IPS DF 6.9 (cell line): ENCODE measurements at places on chromosomes 16 and 17.

- DNase-seq, result no peak
Measured at GRCh38 chr17:72518159-72518732, 397.4 kb downstream of the SOX9 start.

DNA sequence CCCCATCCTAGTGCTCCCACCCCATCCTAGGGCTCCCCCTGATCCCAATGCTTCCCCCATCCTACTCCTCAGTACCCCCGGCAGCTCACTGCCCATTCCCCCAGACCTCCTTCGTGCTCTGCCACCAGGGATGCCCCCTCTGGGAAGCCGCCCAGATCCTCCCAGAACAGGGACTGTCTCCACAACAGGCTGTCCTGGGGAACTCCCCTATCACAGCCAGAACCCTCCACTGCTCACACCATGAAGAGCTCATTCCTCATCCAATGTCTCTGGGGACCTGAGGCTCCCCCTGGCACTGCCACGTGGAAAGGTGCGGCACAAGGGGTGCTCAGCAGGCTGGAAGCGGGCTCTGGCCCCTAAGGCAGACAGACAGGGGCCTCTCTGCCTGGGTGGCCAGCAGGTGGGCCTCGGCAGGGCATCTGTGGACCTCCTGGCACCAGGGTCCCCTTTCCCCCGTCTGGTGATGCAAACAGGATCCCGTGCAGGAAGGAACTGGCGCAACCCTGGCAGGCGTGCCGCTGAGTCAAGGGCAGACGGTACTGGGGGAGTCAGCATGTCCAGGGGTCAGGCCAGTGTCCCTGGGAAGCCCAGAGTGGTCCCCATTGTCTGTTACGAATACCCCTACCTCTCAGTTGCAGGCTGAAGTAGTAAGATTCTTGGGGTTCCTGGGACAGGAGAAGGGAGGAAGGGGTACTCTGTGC is 14.8 kb upstream of the PVALEF start:
- DNase-seq, result no peak

- no peak for DNase-seq
Measured at GRCh38 chr17:83106913-83107655, 27.7 kb downstream of the METRNL start.

- DNase-seq, result no peak
Measured at GRCh38 chr17:72772331-72772821, 320.1 kb downstream of the SLC39A11 start.

- DNase-seq, result no peak
Measured at GRCh38 chr16:80744856-80745255, 59.5 kb downstream of the CDYL2 start.

DNA sequence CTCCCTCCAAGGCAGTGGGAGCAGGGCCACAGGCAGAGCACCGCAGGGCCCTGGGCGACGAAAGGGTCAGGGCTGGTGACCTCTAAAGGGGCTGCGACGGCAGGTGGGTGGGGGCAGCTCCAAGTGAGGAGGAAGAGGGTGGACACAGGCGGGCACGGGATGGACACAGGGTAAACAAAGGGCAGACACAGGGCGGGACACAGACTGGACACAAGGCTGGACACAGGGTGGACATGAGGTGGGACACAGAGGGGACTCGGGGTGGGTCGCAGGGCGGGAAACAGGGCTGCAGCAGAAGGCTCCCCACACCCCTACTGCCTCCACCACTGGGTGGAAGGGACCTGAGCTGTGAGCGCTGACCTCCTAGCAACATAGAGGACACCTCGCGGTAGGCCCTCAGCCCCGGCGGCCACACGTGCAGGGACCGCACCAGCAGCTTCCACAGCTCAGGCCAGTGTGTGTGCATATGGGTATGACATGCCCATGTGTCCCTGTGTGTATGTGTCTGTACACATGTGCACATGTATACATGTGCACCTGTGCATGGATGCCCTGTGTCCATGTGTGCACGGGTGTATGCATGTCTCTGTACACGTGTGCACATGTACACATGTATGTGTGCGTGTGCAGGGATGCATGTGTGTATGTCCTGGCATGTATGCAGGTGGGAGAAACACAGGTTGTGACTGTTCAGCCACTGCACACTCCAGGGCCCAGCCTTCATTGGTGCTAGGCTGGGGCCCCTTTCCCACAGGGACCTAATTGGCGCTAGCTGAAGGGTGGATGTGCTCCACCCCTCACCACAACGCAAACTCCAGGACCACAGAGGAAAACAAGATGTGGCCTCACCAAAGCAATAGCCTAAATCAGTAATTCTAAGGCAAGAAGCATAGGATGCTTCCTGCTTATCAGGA is 7.6 kb downstream of the LMF1 start:
- DNase-seq, result no peak

DNA sequence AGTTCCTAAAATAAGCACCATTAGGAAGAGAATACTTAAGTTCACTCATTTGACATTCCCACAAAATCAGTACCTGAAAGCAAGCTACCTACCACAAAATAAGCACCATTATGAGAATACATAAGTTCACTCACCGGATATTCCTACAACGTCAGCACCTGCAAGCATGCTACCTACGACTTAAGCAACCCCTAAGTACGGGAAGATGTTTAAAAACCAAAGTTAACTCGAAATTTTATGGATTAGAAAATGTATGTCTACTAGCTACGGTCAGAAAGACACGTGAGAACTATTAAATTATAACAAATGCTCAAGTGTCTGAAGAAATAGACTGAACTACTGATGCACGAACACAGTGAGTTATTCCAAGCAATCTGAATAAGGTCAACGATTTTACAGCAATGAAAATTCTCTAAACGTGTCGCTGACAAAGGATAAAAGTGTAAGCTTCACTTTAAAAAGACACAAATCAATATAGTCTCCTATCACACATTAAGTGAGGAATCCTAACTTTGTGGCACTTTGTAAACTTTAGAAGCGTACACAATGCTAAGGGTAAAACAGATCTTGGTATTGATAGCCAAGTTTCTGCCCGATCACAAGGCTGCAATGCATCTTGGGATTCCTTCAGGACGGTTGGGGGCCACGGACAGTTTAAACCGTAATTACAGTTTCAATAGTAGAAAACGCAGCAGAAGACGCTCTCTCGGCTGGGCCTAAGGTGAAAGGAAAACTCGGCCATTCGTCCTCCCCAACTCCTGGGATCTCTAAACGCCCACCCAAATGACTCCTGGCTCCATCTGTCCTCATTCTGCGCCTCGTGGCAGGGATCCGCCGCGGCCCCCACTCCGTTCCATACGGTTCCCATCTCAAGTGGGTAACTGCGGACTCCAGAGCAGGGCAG is 1.3 kb downstream of the GSPT1 start:
- no peak for DNase-seq

DNA sequence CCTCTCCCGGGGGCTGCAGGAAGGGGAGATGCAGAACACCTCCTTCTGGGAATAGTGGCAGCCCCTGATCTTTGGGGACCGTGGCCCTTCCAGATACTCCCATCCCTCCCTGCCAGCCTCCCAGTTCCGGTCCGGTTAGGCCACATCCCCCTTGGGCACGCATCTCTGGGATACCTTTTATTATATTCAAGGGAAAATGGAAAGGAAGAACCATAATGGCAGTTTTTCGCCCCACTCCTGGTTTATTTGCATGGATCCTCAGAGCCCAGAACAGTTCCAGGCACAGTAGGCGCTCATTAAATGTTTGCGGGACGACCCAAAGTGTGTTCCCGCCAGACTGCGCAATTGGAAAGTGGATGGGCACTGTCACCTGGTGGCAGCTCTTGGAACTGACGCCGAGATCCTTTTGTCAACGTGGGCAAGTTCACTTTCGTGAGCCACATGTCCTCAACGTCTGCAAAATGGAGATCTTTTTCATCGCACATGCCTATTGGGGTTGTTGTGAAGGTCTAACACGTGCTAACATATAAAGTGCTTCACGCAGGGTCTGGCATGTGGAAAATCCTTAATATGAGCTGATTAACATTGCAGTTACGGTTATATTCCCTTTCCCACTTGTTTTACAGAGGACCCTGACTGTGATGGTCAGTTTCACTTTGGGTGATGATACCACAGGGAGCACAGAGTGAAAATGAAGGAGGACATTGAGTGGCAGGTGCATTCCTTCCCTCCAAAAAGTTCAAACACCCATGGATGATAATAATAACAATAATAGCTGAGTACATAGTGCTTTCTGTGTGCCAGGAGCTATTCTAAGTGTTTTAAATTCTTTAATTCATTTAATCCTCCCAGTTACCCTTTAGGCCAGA is 1.7 kb upstream of the GPRC5B start:
- peak; percentile 84 for DNase-seq

GRCh38 chr16:68274441-68274840 is 10.1 kb downstream of the SLC7A6 start:
- DNase-seq, result no peak

GRCh38 chr17:36198831-36199465 is 2.4 kb upstream of the CCL3L1 start:
- DNase-seq, result no peak

DNA sequence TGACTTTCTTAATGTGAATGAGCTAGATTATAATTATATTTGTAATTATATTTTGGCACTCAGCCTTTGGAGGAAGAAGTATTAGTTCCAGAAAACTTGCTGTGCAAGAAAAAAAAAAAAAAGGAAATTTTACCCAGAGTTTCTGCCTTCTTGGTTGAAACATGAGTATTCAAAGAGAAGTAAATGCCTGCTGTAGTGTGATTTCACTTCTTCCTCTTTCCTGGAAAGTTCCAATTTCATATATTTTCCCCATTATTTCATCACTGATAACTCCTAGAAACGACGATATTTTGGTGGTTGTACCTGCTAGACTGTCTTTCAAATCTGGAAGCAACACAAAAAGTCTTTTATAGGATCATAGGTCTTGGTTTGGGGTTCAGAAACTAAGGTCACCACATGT is 20.4 kb upstream of the MPHOSPH6 start:
- DNase-seq, result no peak

DNA sequence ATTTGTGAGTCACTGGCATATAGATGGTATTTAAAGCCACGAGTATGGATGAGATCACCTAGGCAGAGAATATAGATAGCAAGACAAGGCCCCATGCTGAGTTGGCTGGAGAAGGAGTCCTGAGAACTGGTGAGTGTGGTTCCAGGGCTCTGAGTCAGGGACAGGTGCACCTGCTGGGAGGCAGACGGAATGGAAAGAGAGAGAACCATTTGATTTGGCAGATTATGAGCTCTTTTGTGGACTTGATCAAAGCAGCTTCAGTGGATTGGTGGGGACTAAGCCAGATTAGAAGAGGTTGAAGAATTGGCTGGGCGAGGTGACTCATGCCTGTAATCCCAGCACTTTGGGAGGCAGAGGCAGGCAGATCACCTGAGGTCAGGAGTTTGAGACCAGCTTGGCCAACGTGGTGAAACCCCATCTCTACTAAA is 4.3 kb upstream of the C16orf92 start:
- no peak for DNase-seq

DNA sequence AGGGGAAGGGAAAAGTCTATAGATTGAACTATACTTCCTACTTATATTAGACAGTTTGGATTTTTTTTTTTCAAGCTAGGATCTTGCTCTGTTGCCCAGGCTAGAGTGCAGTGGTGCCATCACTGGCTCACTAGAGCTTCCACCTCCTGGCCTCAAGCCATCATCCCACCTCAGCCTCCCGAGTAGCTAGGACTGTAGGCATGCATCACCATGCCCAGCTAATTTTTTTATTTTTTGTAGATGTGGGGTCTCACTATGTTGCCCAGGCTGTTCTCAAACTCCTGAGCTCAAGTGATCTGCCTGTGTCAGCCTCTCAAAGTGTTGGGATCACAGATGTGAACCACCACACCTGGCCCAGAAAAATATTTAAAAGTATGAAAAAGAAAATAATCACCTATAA is 121.0 kb upstream of the HAS3 start:
- no peak for DNase-seq

DNA sequence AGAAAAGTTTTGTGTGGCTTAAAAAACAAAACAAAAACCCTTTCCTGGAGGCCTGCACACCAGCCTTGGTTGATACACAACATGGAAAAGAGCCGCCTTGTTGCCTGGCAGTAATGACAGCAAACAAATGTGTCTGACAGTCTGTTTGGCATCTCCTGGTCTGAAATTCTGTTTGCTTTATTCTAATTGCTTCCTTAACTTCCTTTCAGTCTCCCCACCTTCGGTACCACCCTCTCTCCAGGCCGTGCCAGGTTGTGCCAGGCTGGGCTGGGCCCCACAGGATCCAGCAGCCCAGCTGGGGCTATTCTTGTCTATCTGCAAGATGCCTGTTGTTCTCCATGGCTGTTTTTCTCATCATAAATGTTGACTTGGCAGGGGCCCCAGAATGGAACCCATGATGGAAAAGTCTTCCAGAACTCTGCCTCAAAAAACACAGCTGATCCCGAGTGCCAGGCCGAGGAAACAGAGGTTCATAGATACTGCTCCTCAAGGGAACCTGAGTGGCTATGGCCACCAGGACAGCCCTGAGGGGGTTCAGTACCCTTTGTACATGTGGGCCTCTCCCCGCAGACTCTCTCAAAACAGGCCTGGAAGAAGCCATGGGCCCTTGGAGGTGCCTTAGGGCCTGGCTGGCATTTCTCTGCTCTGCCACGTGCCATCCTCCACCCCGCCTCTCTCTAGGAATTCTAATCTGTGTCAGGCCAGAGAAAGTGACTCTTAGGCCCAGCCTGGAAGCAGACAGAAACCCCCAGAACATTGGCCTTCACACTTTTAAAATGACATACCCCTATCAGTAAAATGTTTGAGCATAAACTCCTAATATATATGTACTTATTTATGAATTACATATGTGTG is 50.5 kb downstream of the YPEL2 start:
- no peak for DNase-seq

- no peak for DNase-seq
Measured at GRCh38 chr16:27994686-27995085, 68.8 kb downstream of the GSG1L start.

GRCh38 chr16:48035142-48035541 is 120.7 kb downstream of the ABCC12 start:
- DNase-seq, result no peak

GRCh38 chr16:86723689-86724088 is 145.3 kb downstream of the FOXL1 start:
- no peak for DNase-seq
